GM06990 (cell line): ENCODE measurements at places on chromosomes 16 and 17.
A peak's percentile ranks its signal among the peaks of the same experiment; 100 is the strongest.

DNA sequence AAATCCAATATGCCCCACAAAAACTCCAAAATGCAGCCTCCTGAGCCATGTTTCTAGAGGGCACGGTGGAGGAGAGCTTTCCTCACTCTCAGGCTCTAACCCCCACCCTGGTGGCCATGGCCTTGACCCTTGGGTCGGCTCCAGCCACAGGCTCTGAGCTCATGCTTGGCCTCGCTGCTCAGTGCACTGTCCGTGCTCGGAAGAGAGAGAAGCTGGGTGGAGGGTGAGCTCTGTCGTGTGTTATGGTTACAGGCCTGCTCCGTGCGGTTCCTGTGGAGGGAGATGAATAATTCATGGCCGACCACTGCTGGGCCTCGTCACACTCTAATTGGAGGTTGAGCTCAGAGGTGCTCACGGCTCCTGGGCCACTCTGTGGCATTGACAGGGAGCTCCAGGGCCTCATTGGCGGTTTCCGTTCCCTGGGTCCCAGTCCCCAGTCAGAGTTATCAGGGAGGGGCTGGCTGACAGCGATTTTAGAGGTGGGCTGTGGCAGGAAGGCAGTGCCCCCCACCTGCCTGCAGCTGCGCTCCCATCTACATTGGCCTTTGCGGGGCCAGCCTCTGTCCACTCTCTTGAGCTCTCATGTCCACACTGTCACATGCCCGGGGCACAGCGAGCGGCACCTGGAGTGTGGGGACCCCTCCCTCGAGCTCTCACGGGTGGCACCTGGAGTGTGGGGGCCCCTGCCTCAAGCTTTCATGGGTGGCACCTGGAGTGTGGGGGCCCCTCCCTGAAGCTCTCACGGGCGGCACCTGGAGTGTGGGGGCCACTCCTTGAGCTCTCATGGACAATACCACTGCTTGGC, 24.9 kb downstream of the ACSF3 start:
- DNase-seq, result peak; percentile 3

GRCh38 chr17:82103553-82104451, 5.8 kb upstream of the FASN start:
- no peak for DNase-seq

- DNase-seq, result peak; percentile 95
Observed at GRCh38 chr16:27401768-27402568, at the start of gene IL21R. IL21R (plus strand) TSS chr16:27402174; CDS start chr16:27430072, 27,898 bp downstream.

DNA sequence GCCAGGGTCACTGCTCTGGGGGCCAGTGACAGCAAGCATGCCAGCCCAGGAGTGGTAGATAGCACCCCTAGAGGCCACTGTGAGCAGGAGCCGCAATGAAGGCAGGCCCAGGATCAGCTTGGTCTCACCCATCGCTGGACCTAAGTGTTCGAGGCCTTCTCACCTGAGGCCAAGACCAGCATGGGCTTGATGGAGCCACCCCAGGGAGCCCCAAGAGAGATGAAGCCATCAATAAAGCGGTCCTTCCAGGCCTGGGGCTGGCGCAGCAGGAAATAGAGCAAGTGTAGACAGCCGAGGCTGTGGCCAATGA, 1.8 kb downstream of the LCAT start:
- no peak for DNase-seq

DNA sequence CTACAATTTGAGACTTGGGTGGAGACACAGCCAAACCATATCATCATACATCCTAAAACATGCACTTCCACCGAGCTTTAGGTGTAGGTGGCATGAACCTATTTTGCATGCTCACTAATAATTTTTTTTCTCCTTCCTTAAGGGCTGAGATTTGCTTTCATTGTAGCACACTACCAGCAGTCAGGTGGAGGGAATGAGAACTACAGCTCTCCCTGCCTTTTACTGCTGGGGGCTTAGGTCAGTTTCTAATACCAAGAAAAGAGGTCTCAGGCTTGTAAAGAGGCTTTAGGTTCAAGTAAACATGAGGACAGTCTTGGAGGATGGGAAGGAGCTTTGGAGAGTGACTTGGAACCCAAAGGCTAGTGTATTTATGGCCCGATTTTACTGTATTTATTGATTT, 22.0 kb downstream of the CFAP20 start:
- DNase-seq, result no peak

DNA sequence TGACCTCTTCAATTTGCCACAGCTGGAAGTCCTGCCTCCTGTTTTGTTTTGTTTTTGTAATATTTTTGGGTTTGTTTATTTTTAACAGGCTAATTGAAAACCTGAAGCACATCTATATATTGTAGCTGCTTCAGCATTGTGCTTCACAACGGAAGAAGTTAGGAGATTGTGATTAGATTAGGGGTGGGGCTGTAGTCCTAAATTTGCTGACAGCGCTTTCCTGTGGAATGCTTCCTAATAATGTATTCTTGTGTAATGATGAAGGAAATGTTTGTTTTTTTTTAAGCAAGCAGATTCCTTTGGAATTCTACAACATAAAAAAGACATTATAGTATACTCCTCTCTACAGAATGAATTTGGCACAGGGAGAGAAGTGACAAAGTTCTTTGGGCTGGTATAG, 70.1 kb downstream of the NLK start:
- DNase-seq, result no peak

GRCh38 chr17:35192708-35193107, 1.5 kb downstream of the SLC35G3 start:
- DNase-seq, result no peak

DNA sequence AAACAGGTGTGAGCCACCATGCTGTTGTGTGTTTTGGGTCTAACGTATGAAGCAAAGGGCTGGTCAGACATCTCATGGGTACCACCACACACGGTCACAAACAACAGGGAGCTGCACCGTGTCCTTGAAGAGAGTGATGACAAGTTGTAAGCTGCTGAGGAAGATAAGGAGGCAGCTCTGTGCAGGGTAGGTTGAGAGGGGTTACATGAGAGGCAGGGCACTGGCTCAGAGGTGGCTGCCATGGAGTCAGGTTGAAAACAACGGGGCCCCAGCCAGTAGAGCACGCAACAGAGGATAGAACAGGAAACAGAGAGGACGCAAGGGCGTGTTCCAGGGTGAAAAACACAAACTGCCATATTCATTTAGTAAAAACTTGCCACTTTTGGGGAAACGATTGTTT, 52.2 kb downstream of the TRARG1 start:
- no peak for DNase-seq

- DNase-seq, result no peak
Observed at GRCh38 chr17:70011750-70012149, 63.3 kb upstream of the KCNJ16 start.

DNA sequence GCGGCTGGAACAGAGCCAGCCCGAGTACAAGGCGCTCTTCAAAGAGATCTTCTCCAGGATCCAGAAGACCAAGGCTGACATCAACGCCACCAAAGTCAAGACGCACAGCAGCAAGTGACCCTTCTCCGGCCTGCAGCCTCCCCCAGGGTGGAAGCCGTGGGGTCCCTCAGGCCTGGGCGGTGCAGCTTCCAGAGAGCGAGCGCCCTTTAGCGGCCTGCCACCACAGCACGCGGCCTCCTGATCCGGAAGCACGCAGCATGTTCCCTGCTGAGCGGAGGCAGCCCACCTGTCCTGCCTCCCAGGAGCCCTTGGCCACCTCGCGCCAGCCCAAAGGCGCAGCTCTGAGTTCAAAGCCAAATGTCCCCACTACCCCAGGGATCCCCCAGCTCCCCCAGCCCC, 8.5 kb upstream of the MRPL58 start:
- DNase-seq, result no peak

DNA sequence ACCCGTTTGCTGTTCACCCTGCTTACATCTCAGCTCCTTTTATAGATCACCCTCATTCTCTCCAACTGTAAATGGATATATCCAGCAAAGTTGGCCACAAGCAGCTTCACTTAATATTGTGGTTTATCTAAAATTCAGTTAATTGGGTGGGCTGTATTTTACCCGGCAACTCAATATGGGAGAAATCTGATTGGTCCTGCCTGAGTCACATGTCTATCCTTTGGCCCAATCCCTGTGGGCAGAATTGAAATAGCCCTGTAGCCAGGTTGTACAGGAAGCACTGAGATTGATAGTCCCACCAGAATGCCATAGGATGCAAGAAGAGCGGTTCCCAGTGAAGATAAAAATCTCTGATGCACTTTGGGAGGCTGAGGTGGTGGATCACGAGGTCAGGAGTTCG, 73.2 kb downstream of the AIPL1 start:
- DNase-seq, result no peak
